ENCODE measurements at places on chromosomes 16 and 17.

- no peak for DNase-seq
Measured at GRCh38 chr17:32772453-32773025, 104.4 kb downstream of the MYO1D start.

DNA sequence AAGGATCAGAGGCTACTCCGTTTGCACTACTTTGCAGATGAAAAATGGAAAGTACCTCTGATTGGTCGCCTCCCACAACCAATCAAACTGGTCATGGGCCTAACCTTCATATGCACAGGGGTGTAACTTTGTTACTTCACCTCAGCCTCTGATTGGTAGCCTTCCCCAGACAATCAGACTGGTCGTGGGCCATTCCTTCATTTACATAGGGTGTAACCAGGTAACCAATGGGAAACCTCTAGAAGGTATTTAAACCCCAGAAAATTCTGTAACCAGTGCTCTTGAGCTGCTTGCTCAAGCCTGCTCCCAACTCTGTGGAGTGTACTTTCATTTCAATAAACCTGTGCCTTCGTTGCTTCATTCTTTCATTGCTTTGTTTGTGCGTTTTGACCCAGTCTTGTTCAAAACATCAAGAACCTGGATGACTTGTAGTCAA is 39.2 kb upstream of the USP22 start:
- no peak for DNase-seq

- DNase-seq, result no peak
Measured at GRCh38 chr16:15811481-15812400, 45.1 kb downstream of the MYH11 start.

- no peak for DNase-seq
Measured at GRCh38 chr17:39736319-39737165, 1.2 kb upstream of the GRB7 start.

DNA sequence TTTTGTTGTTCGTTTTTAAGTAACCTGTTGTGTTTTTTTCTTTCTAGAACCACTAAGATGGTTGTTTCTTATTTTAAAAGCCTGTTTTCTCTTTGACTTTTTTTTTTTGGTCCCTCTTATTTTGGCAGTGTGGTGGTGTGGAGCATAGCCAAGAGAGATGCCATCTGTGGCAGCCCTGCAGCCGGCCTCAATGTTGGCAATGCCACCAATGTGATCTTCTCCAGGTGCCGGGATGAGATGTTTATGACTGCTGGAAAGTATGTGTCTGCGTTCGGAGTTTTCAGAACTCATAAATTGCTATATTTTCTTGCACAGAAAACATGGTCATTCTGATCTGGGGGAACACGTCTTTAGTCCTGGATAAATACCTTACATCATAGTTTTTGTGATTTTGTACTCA is 17.6 kb downstream of the CFAP52 start:
- no peak for DNase-seq

GRCh38 chr17:19260958-19261357 is 23.8 kb downstream of the EPN2 start:
- DNase-seq, result no peak

GRCh38 chr16:28845293-28845692 is 855 bp downstream of the TUFM start:
- DNase-seq, result no peak

- no peak for DNase-seq
Measured at GRCh38 chr16:5466551-5466950, 369.0 kb upstream of the EEF2KMT start.

DNA sequence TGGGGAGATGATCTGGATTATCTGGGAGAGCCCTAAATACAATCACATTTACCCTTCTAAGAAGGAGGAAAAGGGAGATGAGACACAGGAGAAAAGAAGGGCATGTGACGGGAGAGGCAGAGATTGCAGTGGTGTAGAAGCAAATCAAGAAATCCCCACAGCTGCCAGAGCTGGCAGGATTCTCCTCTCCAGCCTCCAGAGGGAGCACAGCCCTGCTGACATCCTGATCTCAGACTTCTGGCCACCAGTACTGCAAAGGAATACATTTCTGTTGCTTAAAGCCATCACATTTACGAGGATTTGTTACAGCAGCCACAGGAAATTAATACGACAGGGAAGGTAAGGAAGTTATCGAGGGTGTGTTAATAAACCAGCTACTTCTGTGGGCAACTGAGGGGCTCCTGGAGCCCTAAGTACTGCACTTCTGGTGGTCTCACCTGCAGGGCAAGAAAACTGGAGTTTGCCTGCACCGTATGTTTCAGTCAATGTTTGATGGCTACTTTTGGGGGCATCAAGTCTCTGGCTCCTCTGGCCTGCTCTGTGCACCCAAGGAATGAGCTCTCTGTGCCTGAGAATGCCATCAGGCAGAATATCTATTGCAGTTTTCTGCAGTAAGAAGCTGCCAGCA is 22.9 kb upstream of the CDH13 start:
- no peak for DNase-seq

DNA sequence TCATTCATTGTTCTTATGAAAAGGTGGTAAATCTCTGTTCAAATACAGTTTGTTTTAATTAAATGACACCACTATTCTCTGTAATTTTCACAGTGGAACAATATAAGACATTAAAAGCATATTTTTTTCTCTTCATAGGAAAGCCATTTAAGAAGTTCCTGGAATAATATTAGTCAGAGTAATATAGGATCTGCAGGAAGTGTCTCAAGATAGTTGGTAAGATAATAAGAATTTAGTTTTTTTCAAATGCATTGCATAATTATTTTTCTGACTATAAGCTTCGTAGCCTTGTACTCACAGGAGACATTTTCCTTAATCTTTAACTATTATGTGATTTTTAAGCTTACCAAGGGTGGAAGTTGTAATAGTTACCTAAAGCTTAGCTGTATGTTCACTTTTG is 16.9 kb downstream of the STXBP4 start:
- no peak for DNase-seq

DNA sequence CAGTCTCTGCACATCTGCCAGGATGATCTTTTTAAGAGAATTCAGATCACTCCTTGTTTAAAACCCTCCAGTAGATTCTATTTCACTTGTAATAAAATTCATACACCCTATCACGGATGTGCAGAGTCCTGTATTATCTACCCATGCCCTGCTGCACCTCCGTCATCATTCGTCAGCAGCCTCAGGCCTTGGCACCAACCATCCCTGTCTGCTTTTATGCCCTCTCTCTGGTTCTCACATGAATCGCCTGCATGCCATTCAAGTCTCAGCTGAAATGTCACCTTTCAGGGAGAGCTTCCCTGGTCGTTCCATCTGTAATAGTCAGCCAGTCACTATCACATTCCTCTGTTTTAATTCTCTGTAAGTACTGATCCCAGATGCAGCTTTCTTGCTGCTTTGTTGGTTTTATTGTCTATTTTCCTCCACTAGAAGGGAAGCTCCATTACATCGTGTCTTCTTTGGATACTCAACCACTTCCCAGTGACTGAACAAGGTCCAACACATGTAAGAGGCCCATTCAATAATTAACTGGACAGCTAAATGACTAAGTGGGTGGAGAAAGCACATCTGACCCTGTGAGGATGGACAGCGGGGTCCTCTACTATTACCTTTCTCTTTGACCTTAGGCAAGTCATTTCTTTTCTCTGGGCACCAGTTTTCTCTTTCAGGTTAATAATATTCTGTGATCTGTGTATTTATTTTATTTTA is 81.2 kb upstream of the GOT2 start:
- DNase-seq, result no peak

- no peak for DNase-seq
Measured at GRCh38 chr16:58018803-58019202, 6.8 kb upstream of the MMP15 start.

- no peak for DNase-seq
Measured at GRCh38 chr17:20291853-20292252, 175.5 kb downstream of the LGALS9B start.

GRCh38 chr17:77882481-77883212 is 75.9 kb upstream of the TNRC6C start:
- DNase-seq, result no peak

DNA sequence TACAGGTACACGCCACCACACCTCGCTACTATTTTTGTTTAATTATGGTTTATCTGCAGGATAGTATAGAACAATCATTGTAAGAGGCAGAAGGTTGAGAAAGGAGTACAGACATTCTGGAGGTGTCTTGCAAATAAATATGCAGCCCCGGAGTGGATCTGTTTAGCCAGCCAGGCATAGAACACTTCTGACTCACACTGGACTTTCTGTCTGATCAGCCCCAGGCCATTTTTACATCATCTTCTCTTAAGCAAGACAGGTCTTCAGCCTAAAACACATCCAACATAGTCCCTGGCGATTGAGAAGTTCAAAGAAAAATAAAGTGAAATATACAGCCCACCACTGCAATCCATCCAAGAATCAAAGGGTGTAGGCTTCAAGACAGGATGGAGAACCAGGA is 81.4 kb downstream of the XYLT1 start:
- no peak for DNase-seq

- DNase-seq, result no peak
Measured at GRCh38 chr17:5355421-5356129, 63.9 kb downstream of the NUP88 start.

GRCh38 chr16:89013111-89013510 is 36.1 kb upstream of the CBFA2T3 start:
- DNase-seq, result no peak

- no peak for DNase-seq
Measured at GRCh38 chr16:47359478-47359877, 101.4 kb downstream of the ITFG1 start.

- DNase-seq, result no peak
Measured at GRCh38 chr16:12628536-12628935, 175.2 kb downstream of the CPPED1 start.

DNA sequence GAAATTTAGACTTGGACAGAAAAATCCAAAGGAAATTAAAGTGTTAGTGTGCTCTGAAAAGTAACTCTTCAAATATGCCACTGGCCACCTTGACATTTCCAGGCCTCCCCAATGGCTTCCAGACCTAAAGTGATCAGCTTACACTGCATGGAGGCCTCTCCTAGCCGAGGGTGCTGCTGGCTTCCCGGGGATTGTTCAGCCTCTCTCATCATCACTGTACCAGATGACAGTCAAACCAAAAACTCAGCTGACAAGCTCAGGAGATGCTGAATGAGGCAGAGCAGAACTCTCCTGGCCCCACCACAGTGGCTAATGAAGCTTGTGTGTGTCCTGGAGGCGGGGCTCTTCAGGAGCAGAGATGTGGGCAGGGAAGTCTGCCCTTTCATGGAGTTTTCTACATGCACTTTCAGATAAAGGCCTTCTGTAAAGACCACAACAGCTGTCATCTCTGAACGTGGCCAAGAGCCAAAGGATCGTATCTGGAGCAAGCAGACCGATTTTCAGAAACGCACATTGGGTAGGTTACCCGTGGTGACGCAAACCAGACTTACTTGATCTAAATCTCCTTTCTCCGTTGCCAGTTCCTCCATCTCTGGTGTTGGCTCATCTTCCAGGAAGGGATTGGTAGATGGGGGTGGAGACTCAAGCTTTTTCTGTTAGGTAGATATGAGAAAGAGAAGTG is 113.3 kb downstream of the VPS53 start:
- no peak for DNase-seq

DNA sequence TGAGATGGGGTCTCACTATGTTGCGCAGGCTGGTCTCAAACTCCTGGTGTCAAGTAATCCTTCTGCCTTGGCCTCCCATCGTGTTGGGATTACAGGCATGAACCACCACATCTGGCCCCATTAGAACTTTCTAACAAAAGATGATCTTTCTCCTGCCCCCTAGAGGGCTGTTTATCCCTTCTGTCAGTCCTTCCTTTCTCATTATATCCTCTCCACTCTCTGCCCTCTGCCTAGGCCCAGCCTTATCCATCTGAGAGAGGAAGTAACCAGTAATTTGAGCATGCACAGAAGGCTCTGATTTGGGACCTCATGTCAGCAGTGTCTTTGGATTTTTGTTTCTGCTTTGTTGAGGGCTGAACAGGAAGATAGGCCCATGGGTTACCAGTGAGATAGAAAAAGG is 4.4 kb upstream of the DHX40 start:
- no peak for DNase-seq

GRCh38 chr16:75420987-75421819 is 12.1 kb downstream of the CFDP1 start:
- peak; percentile 53 for DNase-seq

- DNase-seq, result no peak
Measured at GRCh38 chr17:78316115-78316866, 43.6 kb downstream of the SOCS3 start.

DNA sequence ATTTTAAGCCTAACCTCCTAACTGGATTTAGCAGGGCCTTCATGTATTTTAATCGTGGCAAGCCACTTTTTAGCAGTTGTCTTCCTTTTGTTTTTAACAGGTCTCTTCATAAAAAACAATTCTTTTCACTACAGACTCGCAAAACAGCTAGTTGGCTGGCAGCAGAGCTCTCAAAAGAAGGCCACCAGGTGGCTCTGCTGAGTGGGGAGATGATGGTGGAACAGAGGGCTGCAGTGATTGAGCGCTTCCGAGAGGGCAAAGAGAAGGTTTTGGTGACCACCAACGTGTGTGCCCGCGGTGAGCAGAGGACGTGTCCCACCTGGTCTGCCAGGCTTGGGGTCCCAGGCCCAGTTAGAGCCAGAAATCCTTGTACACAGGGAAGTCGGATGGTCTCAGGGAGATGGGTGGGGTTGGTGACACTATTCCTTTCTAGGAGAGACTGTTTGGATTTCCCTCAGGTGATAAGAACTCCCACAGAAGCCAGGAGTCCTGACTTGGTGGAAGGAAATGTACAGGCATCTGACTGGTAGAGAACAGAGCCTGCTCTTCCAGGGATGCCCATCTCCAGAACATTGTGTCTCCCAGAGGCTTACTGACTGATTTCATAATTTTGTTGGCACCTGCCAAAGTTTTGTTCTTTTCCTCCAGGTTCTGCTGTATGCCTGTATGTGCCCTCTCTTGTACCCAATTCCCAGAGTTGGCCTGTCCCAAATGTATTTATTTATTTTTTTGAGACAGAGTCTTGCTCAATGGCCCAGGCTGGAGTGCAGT is 14.9 kb upstream of the DDX19A start:
- DNase-seq, result no peak

DNA sequence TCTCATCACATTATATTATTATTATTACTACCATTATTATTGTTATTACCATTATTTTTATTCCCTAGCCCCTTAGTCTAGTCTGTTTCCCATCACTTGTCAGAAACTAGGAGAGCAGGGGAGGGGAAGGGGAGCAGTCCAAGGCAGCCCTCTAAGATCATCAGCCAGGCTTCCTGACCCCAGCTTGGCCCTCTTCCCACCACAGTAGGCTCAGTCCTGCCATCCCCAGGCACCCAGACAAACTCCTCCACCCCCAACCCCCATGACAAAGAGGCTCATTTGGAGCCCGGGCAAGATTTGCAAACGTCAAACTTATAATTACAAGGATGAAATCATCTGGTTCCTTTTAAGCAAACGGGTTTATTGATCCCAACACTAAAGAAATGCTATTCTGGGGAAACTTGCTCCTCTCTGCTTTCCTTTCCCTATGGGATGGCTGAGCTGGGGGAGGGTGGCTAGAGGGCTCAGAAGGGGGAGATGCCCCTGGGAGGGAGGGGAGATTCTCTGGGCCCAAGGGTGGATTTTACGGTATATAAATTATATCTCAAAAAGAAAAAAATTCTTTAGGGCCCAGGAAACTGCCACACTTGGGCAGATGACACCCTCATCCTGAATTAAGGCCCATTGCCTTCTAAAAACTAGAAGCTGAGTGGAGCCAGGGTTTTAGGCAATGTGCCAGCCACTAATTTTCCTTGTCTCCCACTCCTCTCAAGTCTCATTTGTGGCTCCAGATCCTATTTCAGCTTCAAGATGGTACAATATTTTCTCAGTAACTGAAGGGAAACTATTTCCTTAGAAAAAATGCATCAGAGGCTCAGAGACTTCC is 4.4 kb upstream of the CBFB start:
- no peak for DNase-seq

GRCh38 chr17:48644910-48645557 is 18.9 kb upstream of the HOXB9 start:
- no peak for DNase-seq

- no peak for DNase-seq
Measured at GRCh38 chr17:7398612-7399011, 4.3 kb upstream of the PLSCR3 start.
